ENCODE measurements at places on chromosomes 1 and 21.

- DNase-seq: peak; percentile 73
Measured at GRCh38 chr1:151934048-151934493, 24.8 kb upstream of the THEM4 start.

- DNase-seq: no peak
Measured at GRCh38 chr1:54981466-54981865, 1.0 kb downstream of the TMEM61 start.

DNA sequence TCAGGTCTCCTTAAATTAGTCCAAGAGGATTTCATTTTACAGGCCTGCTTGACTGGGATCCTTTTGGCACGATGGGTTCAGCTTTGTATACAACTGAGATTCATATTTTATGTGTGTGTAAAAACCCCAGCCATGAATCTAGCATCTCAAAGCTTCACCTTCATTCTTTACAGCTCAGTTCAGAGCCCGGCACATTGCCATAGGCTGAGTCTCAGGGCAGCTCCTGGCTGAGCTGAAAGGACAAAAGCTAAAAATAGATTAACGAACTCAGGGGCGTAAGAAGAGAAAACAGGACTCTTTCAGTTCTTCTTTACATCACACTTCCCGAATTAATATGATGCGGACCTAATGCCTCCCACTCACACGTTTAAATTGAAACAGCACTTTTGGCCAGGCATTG is 262.8 kb upstream of the PBX1 start:
- no peak for DNase-seq

GRCh38 chr21:34941162-34941561 is 107.9 kb downstream of the RUNX1 start:
- no peak for DNase-seq

DNA sequence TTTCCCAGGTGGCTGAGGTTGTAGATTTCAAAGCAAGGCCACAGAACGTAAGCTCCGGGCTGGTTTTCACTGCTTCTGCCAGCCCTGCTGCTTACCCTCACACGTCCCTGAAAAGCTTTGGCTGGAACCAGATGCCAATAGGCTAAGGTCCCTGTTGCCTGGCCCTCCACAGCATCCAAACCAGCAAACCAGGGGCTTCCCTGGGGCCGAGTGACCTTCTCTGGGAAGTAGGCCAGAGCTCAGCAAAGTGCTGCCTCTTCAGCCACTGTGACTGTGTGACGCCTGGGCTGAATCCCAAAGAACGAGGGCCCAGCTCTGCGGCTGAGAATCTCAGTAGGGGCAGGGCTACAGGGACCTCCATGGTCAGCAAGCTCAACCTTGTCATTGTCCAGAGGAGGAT is 28.9 kb upstream of the RBM15 start:
- no peak for DNase-seq

DNA sequence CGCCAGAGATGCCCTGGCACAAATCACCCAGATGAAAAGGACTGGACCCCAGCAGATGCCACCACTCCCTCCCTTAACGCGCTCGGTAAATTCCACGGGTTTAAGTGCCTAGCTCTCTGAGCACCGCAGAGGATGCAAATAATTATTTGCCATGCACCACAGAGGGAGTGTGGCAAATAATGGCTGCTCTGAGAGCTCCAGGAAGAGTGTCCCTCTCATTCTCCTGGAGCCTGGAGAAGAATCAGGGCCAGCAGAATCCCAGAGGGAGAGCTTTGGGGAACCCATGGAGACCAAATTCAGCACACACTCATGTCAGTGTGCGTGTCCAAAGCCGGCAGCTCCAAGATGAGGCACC is 667 bp downstream of the HHIPL2 start:
- no peak for DNase-seq

DNA sequence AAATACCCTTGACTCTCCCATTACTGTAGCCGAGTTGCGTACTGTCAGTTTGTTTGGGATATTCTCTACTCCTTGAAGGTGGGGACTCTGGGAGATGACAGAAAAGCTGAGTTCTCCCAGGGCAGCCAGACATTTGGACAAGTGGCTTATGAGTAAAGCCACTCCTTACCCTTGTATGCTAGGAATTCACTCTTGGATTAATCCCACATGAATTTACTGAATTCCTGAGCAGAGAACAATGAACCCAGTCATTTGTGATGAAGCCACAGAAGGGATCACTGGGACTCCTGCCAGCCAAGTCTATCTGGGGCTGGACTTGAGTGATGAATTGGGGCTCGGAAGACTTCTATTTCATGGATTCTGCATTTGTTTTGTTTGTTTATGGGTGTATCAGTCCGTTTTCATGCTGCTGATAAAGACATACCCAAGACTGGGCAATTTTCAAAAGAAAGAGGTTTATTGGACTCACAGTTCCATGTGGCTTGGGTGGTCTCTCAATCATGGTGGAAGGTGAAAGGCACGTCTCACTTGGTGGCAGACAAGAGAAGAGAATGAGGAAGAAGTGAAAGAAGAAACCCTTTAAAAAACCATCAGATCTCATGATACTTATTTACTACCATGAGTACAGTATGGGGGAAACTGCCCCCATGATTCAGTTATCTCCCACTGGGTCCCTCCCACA is 25.1 kb downstream of the C1orf116 start:
- DNase-seq: no peak

GRCh38 chr1:52795464-52795863 is 47.1 kb upstream of the ZYG11A start:
- no peak for DNase-seq

DNA sequence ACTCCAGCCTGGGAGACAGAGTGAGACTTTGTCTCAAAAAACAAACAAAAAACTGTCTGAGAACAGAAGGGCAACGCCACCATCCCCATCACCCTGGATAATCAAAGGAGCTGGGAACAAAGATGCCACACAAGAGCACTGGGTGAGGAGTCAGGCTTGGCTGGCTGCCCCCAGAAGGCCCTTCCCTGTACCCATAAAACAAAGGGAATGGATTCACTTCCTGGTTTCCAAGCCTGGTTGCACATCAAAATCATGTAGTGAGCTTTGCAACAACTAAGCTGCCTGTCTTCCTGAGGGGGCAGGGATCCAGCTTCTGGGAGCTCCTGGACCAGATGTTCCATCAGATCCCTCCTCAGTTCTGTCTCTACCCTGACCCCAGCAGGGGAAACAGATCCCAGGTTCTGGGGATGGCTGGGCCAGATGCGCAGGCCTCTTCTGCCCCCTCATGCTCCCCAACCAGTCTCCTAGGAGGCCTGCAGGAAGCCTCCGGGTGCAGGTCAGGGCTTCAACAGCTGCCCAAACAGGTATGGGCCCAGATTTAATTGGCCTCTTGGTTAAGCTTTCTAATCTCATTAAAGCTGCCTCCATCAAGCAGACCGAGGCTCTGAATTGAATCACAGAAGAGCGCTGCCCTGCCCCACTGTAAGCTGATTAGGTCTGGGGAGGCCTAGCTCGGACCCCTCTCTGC is 97.8 kb downstream of the MRPL37 start:
- DNase-seq: no peak

GRCh38 chr1:89631816-89632656 is 884 bp upstream of the LRRC8C start:
- peak; percentile 16 for DNase-seq
